G401 (cell line): ENCODE measurements at places on chromosomes 2 and 18. TPM values are rescaled to one million over a fixed set of nuclear protein-coding genes. Genes with fewer than 3 reads are reported as not detected.
A peak's percentile ranks its signal among the peaks of the same experiment; 100 is the strongest.

DNA sequence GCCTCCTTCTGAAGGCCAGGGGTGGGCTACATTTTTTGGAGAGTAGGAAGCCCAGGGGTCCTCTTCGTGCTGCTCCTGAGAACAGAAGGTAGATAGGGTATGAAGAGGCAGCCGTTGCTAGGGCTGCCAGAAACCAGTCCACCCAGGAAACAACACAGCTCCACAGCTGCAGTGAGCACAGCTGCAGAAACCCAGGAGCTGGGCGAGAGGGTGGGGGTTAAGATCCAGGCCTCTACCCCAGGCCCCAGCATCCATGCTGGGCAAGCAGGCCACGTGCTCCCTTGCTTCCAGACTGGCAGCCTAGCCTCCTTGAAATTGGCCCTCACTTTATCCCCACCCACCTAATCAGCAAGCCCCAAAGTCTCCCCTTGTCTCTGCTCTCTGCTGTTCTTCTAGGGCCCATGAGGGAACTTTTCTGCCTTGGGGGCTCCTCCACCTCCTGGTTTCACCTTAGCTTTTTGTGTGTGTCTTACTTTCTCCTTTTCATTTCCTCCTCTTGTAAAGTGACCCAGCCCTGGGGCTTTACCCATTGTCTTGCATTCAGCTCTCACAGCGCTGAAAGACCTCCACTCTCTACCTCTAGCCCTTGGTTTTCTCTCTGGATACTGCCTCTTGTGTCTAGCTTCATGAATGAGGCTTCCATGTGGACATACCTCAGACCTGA, 30.7 kb downstream of the STON1 start:
- DNase-seq, result no peak

GRCh38 chr2:231036131-231036530, 1.2 kb upstream of the C2orf72 start:
- no peak for DNase-seq

DNA sequence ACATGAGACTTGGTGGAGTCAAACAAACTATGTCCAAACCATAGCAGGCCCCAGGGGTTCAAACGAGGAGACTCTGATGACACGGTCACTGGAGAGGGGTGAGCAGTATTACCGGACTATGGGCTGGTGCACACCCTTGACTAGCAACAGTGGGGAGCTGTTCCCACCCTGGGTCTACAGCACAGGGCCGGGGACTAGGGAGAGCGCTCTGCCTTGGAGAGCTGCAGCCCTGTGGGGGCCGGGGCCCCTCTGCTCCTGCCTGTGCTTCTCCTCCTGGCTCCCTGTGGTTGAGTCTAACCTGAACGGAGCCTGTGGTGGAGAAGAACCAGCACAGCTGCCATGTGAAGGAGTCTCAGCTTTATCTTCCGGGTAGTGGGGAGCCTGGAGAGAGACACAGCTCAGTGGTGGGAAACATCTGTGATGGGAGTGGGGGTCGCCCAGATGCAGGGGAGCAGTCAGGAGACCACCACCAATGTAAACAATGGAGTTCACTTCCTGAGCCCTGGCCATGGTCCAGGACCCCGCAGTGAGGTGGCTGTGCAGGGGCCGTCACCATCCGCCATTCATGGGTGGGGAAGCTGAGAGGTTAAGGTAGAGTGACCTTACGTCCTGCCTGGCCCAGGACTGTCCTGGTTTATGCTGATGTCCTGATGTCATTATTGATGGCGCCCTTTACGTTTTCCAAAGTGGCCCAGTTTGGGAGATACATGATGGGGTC, 195.7 kb upstream of the TWIST2 start:
- DNase-seq, result no peak

DNA sequence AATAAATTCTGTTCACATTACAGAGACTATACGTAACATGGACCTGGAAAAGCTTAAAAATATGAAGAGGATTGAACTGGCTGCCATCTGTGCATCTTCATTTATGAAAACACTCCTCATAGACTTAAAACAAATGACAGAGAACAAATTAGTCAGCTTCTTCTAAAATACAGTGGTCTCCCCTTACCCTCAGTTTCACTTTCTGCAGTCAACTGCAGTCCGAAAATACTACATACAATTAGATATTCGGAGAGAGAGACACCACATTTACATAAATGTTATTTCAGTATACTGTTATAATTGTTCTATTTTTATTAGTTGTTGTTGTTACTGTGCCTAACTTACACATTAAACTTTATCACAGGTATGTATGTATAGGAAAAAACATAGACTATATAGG, 6.5 kb downstream of the RNF103 start:
- no peak for DNase-seq

DNA sequence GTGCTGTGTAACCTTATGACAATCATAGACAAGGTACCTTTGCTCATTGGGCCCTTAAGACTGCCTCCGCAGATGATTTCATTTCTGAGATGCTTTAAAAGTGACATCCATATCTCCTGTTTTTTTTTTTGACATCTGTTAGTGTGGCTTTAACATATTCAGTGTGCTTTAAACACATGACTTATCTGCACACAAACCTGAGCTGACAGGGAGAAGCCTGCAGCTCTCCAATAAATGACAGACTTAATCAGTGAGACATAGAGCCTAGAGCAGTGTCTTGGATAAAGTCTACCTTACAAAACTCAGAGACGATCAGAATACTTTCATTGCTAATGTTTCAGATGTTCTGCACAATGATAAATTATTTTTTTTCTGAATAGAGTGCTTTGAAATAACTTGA, 130.7 kb downstream of the UBE2E3 start:
- no peak for DNase-seq

DNA sequence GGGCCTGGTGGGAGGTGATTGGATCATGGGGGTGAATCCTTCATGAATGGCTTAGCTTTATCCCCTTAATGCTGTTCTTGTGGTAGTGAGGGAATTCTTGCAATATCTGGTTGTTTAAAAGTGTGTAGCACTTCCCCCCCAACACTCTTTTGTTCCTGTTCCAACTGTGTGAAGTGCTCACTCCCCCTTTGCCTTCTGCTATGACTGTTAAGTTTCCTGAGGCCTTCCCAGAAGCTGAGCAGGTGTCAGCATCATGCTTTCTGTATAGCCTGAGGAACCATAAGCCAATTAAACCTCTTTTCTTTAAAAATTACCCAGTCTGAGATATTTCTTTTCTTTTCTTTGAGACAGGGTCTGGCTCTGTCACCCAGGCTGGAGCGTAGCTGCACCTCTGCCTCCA, 139.4 kb downstream of the RNF152 start:
- DNase-seq, result no peak

GRCh38 chr2:68743531-68743930, 8.9 kb downstream of the ARHGAP25 start:
- DNase-seq, result peak; percentile 42

DNA sequence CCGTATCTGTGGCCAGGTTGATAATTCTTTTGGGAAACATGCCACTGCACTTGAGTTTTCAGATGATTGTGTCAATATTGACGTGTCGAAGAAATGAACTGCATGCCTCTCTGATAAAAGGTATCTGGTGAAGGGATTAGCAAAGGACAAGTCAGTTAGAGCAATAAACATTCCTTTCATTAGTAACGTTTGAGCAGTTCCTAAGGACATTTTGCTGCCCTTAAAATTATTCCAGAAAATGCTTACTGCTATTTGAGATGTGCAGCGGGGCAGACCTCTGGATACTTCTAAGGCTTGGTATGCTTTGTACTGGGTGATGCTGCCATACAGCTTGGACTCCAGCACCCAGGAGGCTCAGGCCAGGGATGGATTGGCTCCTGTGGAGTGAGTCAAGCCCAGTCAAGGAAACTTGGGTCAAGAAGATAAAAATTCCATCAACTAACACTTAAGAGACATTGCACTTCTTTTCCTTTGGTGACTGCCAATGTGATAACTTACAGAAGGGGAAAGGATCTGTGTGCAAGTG, 166.7 kb downstream of the FHOD3 start:
- DNase-seq, result no peak

- no peak for DNase-seq
Measured at GRCh38 chr2:188285049-188285448, 6.6 kb upstream of the GULP1 start.

DNA sequence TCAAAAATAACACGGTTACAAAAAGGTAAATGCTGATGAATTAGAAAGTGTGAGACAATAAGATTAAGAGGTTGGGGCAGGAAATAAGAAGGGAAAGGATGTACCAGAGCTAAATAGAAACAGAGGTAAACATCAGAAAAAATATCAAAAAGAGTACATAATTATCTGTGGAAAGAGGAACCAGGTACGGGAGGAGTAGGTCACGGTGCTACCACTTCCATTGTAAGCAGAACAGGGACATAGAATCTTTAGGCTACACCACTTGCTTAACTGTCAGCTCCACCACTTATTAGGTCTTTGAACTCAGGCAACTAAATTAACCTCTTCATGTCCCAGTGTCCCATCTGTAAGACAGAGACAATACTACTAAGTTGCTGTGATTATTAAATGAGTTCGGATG, 350.3 kb downstream of the LRATD1 start:
- DNase-seq, result no peak

GRCh38 chr2:128832946-128833663, 514.4 kb upstream of the HS6ST1 start:
- peak; percentile 94 for DNase-seq

- no peak for DNase-seq
Measured at GRCh38 chr2:142180820-142181533, 50.2 kb upstream of the LRP1B start.

GRCh38 chr2:102114290-102114721, 28.2 kb upstream of the IL1R1 start:
- no peak for DNase-seq

DNA sequence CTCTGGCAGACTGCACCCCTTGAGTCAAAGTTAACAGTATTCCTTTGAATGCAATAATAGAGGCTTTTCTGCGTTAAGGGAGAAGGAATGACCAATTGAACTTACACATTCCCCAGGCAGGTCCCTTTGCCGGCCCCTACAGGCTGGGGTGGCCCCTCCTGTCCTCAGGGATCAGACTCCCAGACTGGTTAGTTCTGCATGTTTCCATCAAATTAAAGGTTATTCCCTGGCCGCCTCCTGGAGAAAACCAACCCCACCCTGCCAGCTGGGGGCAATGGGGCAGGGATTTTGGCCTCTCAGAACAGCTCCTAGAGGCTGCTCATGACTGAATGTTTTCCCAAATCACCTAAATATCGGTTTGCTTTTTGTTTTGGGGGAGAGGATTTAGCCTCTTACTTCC, 199.6 kb downstream of the MGAT5 start:
- no peak for DNase-seq

DNA sequence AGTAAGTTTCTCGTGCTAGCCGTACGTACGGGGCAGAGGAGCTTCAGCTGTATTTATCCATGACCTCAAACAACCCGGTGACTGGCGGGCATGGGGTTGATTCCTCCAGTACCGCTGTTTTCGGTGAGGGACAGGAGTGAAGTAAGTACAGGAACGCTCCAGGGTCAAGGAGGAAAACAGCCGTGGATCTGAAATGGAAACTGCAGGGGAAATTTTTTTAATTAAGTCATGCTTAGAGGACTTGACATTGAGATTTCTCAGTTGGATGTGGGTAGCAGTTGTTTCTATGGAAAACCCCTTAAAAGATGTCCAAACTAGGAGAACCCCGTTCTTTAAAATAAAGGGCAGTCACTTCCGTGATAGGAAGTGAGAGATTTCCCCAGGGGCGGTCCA, 1.2 kb downstream of the RAB12 start:
- peak; percentile 35 for DNase-seq

- no peak for DNase-seq
Measured at GRCh38 chr2:130371723-130372054, 15.8 kb downstream of the PTPN18 start.

GRCh38 chr18:77178559-77178958, 46.0 kb upstream of the MBP start:
- DNase-seq, result no peak

DNA sequence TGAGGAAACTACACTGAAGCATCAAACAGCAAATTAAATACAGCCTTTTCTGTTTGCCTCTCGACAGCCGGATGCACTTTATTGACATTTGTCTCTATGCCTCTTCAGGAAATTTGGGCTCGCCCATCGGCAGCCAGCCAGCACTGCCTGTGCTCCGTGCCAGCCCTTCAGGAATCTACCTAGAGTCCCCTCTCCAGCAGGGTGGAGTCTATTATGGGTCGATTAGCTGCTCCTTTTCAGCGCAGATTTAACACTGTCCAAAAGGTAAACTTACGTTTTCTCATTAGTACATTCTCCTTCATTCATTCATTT, 91.5 kb downstream of the MYCN start:
- DNase-seq, result no peak

DNA sequence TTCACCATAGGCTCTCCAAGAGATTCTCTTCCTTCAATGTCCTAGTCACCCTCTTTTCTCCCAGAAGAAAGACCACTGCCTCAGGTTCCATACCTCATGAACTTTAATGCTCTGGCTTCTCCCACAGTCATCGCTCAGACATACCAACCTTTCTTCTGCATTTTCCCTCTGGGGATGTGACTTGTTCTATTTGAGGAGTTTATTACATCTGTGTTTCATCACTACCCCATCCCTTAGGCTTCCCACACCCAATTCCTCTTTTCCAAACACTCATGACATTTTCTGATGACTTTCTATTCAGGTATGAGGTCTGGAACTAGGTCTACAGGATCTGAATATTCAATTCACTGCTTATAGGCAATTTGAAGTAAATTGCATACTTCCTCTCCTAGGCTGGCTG, 298.6 kb upstream of the MAP2 start:
- no peak for DNase-seq

DNA sequence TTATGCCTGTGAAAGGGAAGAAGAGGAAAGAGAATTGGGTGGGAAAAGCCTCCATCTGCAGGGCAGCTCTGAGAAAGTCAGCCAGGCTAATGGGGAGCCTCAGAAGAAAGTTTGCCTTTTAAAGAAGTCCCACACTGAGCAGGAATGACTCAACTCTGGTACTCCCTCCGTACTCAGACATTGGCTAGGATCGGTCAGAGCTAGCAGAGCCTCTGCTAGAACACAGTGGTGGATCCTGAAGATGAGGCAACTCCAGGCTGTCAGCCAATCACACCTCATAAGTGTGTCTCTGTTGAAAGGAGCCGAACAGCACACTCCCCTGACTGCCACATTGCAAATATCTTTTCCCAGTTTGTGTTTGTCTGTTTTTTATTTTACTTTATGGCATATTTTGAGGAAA, 96.9 kb downstream of the HNRNPLL start:
- DNase-seq, result no peak

DNA sequence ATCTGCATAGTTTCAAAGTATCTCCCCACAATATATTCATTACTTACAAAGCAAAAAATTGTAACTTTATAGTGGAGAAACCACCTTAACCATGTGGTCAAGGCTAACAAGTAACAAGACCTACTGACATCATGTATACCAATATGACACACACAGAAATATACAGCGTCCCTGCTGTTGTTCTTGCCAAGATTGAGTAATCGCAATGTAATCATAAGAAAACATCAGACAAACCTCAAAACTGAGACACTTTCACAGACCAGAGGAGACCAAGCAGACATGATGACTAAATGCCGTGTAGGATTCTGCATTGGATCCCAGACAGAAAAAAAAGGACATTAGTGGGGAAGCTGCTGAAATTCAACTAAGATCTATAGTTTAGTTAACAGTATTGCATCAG, 123.0 kb downstream of the ACAA2 start:
- no peak for DNase-seq

- no peak for DNase-seq
Measured at GRCh38 chr18:21184396-21184996, 57.5 kb upstream of the GREB1L start.

Gene SLC39A6
- total RNA-seq, result 53.5 and 69.7 TPM in 2 replicates

Gene MTA3
- 61.2 and 65.4 TPM in 2 replicates for total RNA-seq

Gene FBXO48
- under 0.01 TPM in 1 of 2 replicates, not detected in the other for total RNA-seq

Gene NYAP2
- not detected in 2 replicates for total RNA-seq

Gene SPP2
- not detected in 2 replicates for total RNA-seq

Gene AOX1
- total RNA-seq, result not detected in 2 replicates

Gene C2orf68
- total RNA-seq, result 34.0 and 34.3 TPM in 2 replicates

Gene ALKAL2
- total RNA-seq, result not detected in 2 replicates

Gene CXCR1
- not detected in 2 replicates for total RNA-seq

Gene SLC4A3
- total RNA-seq, result 4.1 and 5.0 TPM in 2 replicates

Gene TSPYL6
- total RNA-seq, result not detected in 2 replicates
